Upper lobe of left lung (tissue), 6 donors: ENCODE measurements at places on chromosomes 7 and 10. TPM values are rescaled to one million over a fixed set of nuclear protein-coding genes. Genes with fewer than 3 reads are reported as not detected.

DNA sequence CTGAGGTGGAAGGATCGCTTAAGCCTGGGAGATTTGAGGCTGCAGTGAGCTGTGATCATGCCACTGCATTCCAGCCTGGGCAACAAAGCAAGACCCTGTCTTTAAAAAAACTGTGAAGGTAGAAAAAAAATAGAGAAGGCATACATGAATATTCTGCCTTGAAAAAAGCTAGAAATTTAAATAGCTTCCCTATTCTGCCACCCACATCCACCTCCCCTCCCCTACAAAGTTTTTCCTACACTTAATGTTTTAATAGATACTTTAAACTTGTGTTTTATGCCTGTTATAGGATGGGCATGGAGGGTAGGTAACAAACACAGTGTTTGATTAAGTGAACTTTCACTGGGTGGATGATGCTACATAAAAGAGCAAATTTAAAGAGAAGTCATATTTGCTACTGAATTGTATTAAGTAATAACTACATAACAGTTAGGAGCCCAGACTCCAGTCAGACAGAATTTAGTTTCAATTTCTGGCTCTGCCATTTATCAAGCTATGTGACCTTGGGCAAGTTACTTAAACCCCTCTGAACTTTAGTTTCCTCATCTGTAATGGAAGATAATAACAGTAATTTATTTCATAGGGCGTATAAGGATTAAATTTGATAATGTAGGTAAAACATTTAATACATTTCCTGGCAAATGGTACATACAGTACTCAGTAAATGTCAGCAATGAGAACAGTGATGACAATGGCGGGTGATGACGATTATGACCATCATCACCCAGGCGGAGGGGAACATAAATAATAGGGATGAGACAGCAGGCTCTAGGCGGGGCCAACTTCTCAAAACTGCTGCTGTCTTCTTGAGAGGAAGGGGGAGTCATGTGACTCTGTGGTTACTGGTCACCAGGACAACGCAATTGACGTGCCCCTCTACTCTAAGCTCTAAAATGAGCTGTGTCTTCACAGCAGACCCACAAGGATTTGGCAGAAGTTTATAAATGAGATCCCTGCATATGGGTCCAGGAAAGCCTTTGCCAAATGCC lies 15.8 kb downstream of the DNMBP start:
- no peaks in the 10 kb centered on the region for H3K27me3 ChIP-seq
- DNase-seq = peak; percentile 91
- no peak overlapping the region for H3K4me3 ChIP-seq
- no peaks in the 10 kb centered on the region for H3K36me3 ChIP-seq
- H3K27ac ChIP-seq = peak overlapping the region; percentile 75

- H3K27me3 ChIP-seq = no peaks in the 10 kb centered on the region
- DNase-seq = no peak
- no peaks in the 10 kb centered on the region for H3K4me1 ChIP-seq
- H3K27ac ChIP-seq = no peak overlapping the region
- no peak overlapping the region for H3K4me3 ChIP-seq
These were observed 45.5 kb downstream of the AOC1 start for GRCh38 chr7:150897502-150898474.

DNA sequence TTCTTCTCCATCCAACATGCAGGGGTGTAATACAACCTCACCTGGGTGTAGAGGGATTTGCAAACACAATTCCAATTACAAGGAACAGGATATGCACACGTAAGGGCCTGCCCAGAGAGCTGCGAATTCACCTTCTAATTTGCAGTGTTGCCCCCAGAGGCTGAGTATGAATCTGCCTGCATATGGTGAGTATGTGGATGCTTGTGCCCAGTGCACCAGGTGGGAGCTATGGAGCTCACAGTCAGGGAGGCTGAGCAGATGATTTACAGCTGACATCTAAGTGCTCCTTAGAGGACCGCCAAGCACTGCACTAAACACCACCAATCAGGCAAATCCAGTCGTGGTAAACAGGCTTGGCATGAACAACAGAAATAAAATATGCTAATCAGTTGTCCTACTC lies 132.0 kb downstream of the RELN start:
- no peaks in the 10 kb centered on the region for H3K27me3 ChIP-seq
- no peaks in the 10 kb centered on the region for H3K4me1 ChIP-seq
- no peak for DNase-seq
- no peak overlapping the region for H3K4me3 ChIP-seq

- no peak for DNase-seq
- H3K4me3 ChIP-seq = no peak overlapping the region
- H3K36me3 ChIP-seq = peaks cover 58% of the 10 kb centered on the region
- no peaks in the 10 kb centered on the region for H3K27me3 ChIP-seq
- H3K27ac ChIP-seq = no peak overlapping the region
These were observed 27.2 kb downstream of the ATE1 start for GRCh38 chr10:121900443-121901174.

The SPACDR gene
- 0.77 TPM for total RNA-seq

The ABI1 gene
- 57.1 TPM for total RNA-seq

- H3K4me1 ChIP-seq = no peaks in the 10 kb centered on the region
- no peak overlapping the region for H3K4me3 ChIP-seq
- H3K27ac ChIP-seq = no peak overlapping the region
- no peaks in the 10 kb centered on the region for H3K36me3 ChIP-seq
- no peak for DNase-seq
These were observed 16.7 kb downstream of the NEURL1 start for GRCh38 chr10:103510046-103510685.

The GRID1 gene
- total RNA-seq = 2.3 TPM

DNA sequence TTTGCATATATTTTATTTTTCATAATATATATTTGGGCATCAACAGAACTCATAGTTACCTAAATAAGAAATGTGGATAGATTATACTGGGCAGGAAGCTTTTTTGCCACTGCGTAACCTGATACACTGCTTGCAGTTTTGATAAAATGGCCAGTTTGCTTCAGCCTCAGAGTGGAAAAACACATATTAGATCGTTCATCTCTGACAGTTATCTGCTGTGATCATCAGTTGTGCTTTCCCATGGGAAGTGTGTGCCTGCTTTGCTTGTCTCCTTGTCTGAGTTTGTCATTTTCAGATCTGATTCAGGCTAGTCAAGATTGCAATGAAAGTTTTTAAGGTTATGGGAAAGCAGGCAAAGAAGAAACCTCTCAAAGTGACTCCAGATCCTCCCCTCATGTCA lies 54.0 kb downstream of the ADAM12 start:
- no peak for DNase-seq
- H3K27me3 ChIP-seq = no peaks in the 10 kb centered on the region
- H3K4me1 ChIP-seq = no peaks in the 10 kb centered on the region
- H3K27ac ChIP-seq = no peak overlapping the region

GRCh38 chr7:40947566-40947965 lies 755.3 kb downstream of the INHBA start:
- H3K27ac ChIP-seq = no peak overlapping the region
- no peaks in the 10 kb centered on the region for H3K27me3 ChIP-seq
- H3K4me3 ChIP-seq = no peak overlapping the region
- no peaks in the 10 kb centered on the region for H3K36me3 ChIP-seq
- DNase-seq = no peak

DNA sequence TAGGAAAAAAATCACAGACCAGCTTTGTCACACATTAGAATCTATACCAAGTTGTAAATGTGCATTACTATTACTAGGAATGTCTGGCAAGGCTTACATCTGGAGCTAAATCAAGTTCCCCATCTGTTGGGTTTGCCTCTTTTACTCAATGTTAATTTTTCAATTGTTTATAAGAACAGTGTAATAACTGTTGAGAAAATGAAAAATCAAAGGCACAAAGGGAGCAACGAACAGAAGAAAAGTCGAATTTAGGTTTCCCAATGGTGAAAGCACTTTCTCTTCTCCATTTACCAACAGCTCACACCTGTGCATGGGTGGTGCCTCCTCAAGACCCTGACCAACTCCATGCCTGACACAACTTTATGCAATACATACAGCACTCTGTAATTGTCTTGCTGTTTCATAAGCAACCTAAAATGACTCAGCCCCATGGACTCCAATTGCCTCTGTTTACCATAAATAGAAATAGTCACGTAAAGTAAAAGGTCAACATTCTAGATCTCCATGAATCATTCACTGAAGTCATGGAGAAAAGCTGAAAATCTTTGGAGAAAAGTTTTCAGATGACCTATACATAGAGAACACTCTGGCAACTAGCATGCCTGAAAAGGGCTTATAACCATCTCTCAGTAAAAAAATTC lies 95.5 kb upstream of the KCNIP2 start:
- H3K27me3 ChIP-seq = no peaks in the 10 kb centered on the region
- no peak overlapping the region for H3K4me3 ChIP-seq
- no peaks in the 10 kb centered on the region for H3K36me3 ChIP-seq
- no peak overlapping the region for H3K27ac ChIP-seq

DNA sequence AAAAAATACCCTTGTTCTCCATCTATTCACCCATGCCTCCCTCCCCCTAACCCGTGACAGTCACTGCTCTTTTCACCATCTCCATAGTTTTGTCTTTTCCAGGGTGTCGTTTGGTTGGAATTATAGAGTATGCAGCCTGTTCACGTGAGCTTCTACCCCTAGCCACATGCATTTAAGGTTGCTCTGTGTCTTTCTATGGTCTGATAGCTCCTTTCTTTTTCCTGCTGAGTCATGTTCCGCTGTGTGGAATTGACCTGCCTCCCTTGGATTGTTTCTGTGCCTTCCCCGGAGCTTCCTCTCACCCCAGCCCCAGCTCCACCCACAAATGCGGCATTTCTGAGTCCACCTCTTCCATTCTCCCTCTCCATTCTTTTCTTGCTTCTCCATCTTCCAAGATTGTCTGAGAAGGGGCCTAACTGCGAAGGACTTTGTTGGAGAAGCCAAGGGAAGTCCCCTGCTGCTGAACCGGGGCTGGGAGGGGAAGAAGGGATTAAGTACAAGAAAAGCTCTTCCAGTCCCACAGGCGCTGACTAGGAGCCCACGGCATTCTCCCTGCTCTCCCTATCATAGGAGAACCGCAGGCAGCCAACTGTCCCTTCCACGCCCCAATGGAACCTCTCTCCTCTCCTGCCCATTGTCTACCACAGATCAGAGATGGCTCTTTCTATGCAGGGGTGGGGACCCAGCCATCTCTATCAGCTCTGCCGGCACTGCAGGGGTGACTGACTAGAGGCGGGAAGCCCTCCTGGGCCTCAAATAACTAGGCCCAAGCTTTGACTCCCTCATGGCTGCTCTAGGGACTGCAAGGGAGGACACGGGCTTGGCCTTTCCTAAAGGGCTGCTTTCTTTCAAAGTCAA lies 87.5 kb upstream of the ANLN start:
- H3K36me3 ChIP-seq = no peaks in the 10 kb centered on the region
- H3K27ac ChIP-seq = no peak overlapping the region
- H3K4me1 ChIP-seq = peaks cover 38% of the 10 kb centered on the region
- H3K27me3 ChIP-seq = no peaks in the 10 kb centered on the region
- H3K4me3 ChIP-seq = no peak overlapping the region

The TASOR2 gene
- 104 TPM for total RNA-seq

The ABCC2 gene
- total RNA-seq = 1.2 TPM

GRCh38 chr7:135386776-135387175 lies 123.1 kb downstream of the CNOT4 start:
- no peak overlapping the region for H3K4me3 ChIP-seq
- H3K4me1 ChIP-seq = no peaks in the 10 kb centered on the region
- no peak overlapping the region for H3K27ac ChIP-seq
- no peak for DNase-seq
- H3K36me3 ChIP-seq = peaks cover 7% of the 10 kb centered on the region

GRCh38 chr7:137674551-137675409 lies 172.0 kb downstream of the DGKI start:
- no peaks in the 10 kb centered on the region for H3K36me3 ChIP-seq
- H3K27ac ChIP-seq = no peak overlapping the region
- no peaks in the 10 kb centered on the region for H3K4me1 ChIP-seq
- no peak overlapping the region for H3K4me3 ChIP-seq

DNA sequence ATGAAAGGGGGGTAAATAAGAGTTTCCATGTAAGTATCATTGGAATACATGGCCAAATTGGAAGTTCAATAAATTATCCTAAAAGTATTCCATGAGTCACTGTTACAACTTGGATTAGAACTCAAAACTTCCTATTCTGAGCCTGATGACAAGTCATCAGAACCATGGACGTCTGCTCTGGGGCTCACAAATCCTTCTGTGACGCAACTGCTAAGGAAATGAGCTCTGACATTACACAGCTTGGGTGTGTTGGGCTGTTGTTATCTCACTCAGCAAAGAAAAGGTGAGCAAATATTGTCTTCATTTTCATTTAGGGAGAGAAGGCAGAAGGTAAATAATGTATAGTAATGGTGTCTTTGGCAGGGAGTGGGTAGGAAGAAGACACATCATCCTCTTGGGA lies 214.8 kb upstream of the ADO start:
- no peaks in the 10 kb centered on the region for H3K4me1 ChIP-seq
- H3K27me3 ChIP-seq = no peaks in the 10 kb centered on the region
- H3K4me3 ChIP-seq = no peak overlapping the region
- no peaks in the 10 kb centered on the region for H3K36me3 ChIP-seq
- H3K27ac ChIP-seq = no peak overlapping the region
- DNase-seq = no peak

DNA sequence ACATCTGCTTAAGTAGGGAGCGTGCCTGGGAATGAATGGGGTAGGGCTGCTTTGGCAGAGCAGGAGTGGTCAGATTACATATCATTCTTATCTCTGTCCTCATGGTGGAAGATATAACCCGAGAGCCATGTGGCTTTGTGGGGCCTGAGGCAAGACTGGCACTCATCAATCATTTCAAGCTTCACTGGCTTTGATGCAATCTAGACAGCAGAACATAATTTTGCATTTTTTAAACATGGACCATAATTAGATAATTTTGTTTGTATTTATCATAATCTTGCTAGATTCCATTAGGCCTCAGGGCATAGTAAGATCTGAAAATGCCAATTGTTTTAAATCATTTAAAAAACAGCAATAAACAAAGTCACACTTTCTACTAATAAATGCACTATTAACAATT lies 480.3 kb downstream of the NXPH1 start:
- no peak overlapping the region for H3K27ac ChIP-seq
- no peaks in the 10 kb centered on the region for H3K27me3 ChIP-seq
- no peaks in the 10 kb centered on the region for H3K36me3 ChIP-seq
- no peak for DNase-seq
- H3K4me3 ChIP-seq = no peak overlapping the region
- no peaks in the 10 kb centered on the region for H3K4me1 ChIP-seq

GRCh38 chr7:153891990-153892389 lies 160.2 kb upstream of the DPP6 start:
- no peak for DNase-seq
- H3K4me3 ChIP-seq = no peak overlapping the region
- H3K27ac ChIP-seq = no peak overlapping the region
- no peaks in the 10 kb centered on the region for H3K4me1 ChIP-seq
- no peaks in the 10 kb centered on the region for H3K27me3 ChIP-seq
- H3K36me3 ChIP-seq = no peaks in the 10 kb centered on the region

GRCh38 chr7:91264046-91264923 lies at the start of gene FZD1:
TSS of gene FZD1 (plus strand) at chr7:91264433. CDS start at chr7:91264881, 448 bp downstream.
- no peaks in the 10 kb centered on the region for H3K36me3 ChIP-seq
- no peaks in the 10 kb centered on the region for H3K27me3 ChIP-seq
- peak within 1 kb of the TSS; percentile 95 for H3K27ac ChIP-seq
- peak; percentile 97 for DNase-seq
- H3K4me1 ChIP-seq = peaks cover 18% of the 10 kb centered on the region

DNA sequence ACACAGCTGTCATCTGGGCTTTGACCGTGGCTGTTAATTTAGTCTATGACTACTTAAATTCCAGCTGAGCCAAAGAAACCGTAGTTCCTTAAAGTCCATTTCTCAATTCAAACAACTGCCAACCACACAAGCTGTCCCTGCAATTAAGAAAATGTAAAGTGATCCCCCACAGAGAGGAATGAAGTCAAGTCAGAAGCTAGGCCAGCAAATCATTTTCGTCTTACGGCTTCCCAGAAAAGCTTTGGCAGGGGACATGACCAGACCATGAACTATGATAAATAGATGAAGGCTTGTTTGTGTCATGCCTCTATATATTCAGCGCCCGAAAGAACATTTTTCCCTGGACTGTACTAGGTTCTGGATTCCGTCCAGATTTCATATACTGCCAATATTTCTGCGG lies 54.6 kb downstream of the HACD1 start:
- no peak overlapping the region for H3K27ac ChIP-seq
- DNase-seq = no peak
- H3K27me3 ChIP-seq = no peaks in the 10 kb centered on the region
- H3K4me1 ChIP-seq = no peaks in the 10 kb centered on the region

The ACSM6 gene
- total RNA-seq = not detected
